Renal cortical epithelial cell (primary cell): ENCODE measurements at places on chromosomes 5 and 9. TPM values are rescaled to one million over a fixed set of nuclear protein-coding genes. Genes with fewer than 3 reads are reported as not detected.

- no peak for DNase-seq
Measured at GRCh38 chr9:126633881-126634558, 20.3 kb downstream of the LMX1B start.

DNA sequence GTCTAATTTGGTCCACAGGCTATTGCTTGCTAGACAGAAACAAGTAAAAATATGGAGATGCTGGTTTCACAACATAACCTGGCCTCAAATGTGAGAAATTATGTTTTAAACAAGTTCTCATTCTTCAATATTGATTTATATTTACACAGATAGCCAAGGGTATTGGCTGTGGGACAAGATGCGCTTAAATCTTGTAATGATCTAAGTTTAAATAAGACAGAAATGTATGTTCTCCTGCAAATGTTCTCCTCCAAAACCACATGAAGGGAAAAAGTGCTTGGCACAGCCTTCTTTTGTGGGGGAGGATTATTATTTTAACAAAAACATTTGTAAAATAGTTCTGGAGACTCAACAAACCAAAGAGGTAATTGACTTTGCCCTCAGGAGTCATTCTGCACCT, 356.0 kb downstream of the DMAC1 start:
- DNase-seq = no peak

DNA sequence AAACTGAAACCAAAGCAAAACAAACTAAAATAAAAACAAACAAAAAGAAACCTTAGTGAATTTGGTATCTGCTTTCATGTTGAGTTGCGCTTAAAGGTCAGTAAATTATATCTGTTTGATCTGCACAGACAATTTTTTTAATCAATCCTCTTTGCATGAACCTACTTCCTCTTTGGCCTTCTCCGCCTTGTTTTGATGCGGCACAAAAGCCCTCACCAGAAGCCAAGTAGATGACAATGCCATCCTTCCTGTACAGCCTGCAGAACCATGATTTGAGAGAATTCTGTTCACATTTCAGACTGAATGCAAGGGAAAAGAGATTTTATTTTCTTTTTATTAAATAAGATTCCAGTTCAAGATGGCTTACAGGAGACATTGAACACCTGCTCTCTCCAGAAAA, 473.6 kb upstream of the FTMT start:
- no peak for DNase-seq

Gene BAAT
- 0.94 and 1.6 TPM in 2 replicates for total RNA-seq

GRCh38 chr5:158600679-158601078, 499.0 kb downstream of the EBF1 start:
- DNase-seq = no peak

Gene PCDHA9
- total RNA-seq = 0.99 TPM in 1 of 2 replicates, not detected in the other

DNA sequence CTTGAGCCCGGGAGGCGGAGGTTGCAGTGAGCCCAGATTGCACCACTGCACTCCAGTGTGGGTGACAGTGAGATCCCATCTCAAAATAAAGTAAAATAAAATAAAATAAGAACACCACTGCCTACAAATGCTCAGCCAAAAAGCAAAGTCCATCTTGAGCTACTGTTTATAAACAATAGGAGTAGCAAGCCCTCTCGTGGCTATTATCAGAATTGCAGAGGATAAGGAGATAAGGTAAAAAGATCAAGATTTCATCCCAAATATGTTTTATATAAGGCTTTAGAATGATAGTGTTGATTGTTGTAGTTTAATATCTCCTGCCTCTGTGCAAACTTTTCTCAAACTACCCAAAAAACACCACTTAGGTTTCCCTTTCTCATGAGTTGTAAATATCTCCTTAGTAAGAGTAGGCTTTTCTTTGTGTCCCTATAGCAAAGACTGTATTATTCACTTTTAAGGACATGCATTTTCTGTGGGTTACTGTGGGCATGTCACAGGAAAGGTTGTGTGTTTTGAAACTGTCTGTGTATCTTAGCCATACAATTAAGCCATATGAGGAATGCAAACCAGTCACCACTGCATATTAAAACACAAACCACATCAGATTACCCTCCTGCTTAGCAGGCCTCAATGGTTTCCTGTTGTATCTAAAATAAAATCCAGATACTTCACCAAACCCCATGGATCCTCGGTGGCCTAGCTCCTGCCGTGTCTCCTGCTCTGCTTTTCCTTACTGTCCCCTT, 31.8 kb upstream of the CKS2 start:
- peak; percentile 62 for DNase-seq

Gene C5orf63
- 2.4 and 5.6 TPM in 2 replicates for total RNA-seq

DNA sequence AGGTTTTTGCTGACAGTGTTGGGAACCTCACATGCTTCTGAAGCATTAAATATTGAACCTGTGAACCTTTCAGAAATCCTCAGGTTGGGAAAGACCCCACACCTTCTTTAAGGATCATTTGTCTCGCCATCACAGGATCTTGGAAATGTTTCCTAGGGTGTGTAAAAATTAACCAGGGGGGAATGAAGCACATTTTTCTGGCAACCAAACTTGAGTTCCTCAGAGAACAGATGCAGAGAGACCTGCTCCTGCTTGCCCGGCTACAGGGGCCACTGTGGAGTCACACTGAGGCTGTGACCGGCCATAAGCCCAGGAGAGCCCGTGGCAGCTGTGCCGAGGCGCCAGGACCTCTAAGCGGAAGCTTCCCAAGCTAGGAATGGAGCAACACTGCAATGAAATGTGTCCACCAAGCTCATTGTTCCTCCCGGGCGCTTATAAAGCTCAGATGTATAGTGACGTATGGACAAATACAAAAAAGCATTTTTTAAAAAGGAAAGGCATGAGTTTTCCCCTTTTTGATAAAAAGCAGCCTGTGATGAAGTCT, 7.7 kb downstream of the CXCL14 start:
- peak; percentile 71 for DNase-seq

Gene IFNA2
- not detected in 2 replicates for total RNA-seq

DNA sequence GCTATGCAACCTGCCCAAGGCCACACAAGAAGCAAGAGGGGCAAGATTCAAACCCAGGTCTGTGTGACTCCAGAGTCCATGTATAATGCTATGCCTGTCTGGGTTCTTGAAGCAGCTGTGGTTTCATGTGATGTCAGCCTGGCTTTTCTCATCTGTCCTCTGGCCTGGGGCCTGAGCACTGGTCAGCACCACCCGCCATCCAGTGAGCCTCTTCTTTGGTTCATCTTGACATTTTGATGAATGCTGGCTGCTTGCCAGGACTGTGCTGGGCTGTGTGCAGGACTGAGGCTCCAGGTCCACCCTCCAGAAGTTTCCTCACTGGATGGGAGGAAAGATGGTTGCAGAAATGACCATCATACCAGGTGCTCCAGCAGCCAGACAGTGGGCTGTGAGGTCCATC, 61.5 kb downstream of the TSTD2 start:
- no peak for DNase-seq

Gene SPATA31A3
- total RNA-seq = not detected in 2 replicates

DNA sequence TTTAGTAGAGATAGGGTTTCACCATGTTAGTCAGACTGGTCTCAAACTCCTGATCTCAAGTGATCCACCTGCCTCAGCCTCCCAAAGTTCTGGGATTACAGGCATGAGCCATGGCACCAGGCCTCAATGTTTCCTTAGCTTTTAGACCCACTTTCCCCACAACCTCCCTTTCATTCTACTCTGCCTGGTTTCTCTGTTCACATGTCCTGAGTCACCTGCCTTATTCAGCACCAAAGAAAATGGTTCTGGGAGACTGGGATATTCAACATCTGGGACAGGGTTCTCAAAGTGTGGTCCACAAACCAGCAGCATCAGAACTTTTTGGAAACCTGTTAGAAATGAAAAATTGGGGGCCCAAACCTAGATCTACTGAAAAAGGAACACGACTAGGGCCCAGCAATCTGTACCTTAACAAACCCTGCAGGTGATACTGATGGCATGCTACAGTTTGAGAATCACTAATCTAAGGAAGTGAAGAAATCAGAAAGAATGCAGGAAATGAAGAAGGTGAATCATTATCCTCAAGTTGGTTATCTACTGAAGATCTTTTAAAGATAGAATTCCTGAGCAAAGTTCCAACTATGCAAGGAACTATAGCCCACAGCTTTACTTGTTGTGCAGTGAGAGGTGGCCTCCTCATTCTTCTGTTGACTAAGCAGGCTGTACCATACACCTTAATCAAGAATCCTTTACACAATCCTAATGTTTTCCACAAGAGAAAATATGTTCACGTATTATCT, 51.8 kb upstream of the CTNNAL1 start:
- peak; percentile 85 for DNase-seq

GRCh38 chr5:58898538-58898937, 315.7 kb downstream of the RAB3C start:
- no peak for DNase-seq
